ENCODE measurements at places on chromosomes 6 and 20. TPM values are rescaled to one million over a fixed set of nuclear protein-coding genes. Genes with fewer than 3 reads are reported as not detected.
A peak's percentile ranks its signal among the peaks of the same experiment; 100 is the strongest.

DNA sequence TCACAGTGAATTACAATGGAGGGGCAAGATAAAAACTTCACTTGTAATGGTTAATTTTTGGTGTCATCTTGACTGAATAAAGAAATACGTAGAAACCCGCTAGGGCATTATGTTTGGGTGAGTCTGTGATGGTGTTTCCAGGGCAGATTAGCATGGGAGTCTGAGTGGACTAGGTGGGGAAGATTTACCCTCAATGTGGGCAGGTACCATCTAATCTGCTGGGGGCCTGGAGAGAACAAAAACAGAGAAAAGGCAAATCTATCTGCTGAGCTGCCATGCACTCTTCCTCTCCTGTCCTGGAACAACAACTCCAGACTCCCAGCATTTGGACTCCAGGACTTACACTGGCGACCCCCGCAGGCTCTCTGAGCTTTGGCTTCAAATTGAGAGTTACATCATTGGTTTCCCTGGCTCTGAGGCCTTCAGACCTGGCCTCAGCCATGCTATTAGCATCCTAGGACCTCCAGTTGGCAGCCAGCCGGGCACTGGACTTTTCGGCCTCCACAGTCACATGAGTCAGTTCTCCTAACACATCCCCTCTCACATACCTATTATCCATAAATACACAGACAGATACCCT, 19.7 kb downstream of the NINL start:
- DNase-seq = no peak

DNA sequence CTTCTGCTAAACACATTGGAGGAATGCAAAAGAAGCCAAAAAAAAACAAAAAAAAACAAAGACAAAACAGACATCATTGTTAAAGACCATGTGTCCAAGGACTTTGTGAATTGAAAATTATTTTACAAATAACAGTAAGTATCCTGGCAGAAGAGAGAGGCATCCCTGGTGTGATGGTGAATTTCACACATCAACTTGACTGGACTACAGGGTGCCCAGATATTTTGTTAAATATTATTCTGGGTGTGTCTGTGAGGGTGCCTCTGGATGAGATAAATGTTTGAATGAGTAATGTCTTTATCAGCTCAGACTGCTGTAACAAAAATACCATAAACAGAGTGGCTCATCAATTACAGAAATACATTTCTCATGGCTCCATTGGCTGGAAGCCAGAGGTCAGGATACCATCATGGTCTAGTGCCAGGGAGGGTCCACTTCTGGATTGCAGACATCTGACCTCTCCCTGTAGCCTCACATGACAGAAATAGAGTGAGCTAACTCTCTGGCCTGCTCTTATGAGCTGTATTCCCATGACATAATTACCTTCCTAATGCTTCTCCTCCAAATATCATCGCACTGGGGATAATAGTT, 12.2 kb upstream of the C6orf118 start:
- DNase-seq = no peak

GRCh38 chr6:138972226-138972665, 15.8 kb downstream of the REPS1 start:
- peak; percentile 32 for DNase-seq

The ZNF512B gene
- total RNA-seq = 5.8 TPM

The HRH3 gene
- not detected for total RNA-seq

DNA sequence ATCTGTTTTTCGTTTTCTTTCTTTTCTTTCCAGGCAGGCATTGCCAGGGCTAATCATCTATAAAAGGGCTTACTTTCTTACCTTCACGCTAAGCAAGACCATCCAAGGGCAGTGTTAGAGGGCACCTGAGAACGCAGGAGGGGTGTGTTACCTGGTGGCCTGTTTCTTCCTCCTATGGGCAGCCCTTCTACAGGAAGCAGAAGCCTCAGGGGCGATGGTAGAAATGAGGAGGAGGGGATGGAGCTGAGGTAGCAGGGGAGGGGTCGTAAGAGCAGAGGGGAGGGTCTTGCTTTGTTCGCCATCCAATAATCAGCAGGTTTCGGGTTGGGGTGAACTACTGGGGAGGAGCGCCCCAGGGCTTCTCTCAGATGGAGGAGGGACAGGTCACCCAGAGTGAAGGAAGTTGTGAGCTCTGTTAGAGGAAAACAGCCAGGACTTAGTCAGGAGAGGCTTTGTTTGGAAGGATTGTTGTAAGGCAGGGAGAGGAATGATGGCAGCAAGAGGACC, 1.5 kb upstream of the CCR6 start:
- DNase-seq = no peak

GRCh38 chr20:5065166-5065878, 54.4 kb downstream of the PCNA start:
- DNase-seq = no peak

The MUCL3 gene
- not detected for total RNA-seq

DNA sequence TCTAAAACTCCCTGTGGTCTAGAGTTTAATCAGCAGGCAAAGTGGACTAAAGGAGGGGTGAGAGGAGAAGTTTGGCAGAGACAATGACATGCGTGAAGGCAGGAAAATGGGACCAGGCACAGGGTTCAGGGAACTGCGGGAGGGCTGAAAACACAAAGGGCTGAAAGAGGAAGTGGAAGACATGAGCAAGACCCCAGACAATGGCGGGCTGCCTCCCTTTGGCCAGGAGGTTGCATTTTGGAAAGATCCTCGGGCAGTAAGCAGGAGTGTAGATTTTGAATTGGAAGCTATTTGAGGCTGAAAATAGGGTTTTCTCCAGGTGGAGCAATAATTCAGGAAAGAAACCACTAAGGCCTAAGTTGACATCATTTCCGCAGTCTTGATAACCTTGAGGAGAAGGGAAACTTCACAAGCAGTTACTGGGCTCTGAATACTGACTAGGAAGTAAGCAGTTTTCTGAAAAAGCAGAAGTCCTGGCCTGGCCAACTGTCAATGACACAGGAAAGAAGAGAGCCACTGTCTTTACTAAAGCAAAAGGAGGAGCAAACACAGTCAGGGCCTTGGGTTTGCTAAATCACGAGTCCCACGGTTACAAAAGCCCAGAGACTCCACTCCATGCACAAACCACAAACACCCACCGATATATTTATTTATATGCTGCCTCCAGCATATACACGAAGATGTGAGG, 3.4 kb downstream of the LY86 start:
- DNase-seq = no peak

The SEL1L2 gene
- not detected for total RNA-seq

The EFCAB8 gene
- total RNA-seq = not detected

- DNase-seq = no peak
Observed at GRCh38 chr6:168925671-168926070, 328.0 kb downstream of the THBS2 start.

- no peak for DNase-seq
Observed at GRCh38 chr6:125050663-125051318, 88.6 kb downstream of the RNF217 start.

DNA sequence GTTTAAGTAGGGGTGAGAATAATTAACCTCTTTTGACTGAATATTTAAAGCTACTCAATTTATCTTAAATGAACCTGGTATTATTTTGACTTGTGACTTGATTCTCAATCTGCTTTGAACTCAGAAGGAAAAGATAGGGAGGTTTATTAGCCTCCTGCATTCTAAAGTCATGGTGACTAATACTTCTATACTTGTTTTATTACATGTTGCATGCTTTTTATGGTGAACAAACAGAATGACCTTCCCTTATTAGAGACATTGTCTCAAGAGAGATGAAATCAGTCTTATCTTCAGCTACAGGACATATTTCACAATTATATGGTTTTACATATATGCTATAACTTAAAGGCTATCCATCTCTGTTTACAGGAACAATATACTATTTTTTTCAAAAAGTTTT, 336.9 kb downstream of the KHDRBS2 start:
- no peak for DNase-seq

The C20orf202 gene
- total RNA-seq = not detected

DNA sequence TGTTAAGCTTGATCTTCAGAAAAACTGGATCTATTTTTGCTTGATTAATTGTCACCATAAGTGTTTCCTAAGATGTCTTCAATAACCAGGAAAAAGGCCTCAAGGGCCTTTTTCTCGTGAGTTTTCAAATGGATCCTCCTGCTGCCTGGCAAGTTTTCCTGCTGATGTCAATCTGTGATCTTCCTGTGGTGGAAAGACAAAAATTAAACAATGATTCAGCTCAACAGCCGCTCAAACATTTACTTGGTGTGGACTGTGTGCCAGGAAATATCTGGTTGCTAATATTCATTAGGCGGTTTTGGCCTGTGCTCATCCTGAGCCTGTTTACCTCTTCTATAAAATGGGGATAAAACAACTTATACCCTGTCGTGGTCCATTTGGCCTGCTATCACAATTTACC, 35.4 kb upstream of the SSTR4 start:
- peak; percentile 27 for DNase-seq

The GPR6 gene
- total RNA-seq = not detected

Measured in Caki2 (cell line).